Stimulated activated CD4-positive, alpha-beta T cell treated with anti-CD3 and anti-CD28 coated beads, Interleukin-12 subunit alpha, Interleukin-12 subunit beta, amount 100 ng/mL, for 4 hours (primary cell): ENCODE measurements at places on chromosomes 12 and 14.

- DNase-seq: peak; percentile 73
Measured at GRCh38 chr12:48988030-48988649, 10.0 kb downstream of the WNT1 start.

DNA sequence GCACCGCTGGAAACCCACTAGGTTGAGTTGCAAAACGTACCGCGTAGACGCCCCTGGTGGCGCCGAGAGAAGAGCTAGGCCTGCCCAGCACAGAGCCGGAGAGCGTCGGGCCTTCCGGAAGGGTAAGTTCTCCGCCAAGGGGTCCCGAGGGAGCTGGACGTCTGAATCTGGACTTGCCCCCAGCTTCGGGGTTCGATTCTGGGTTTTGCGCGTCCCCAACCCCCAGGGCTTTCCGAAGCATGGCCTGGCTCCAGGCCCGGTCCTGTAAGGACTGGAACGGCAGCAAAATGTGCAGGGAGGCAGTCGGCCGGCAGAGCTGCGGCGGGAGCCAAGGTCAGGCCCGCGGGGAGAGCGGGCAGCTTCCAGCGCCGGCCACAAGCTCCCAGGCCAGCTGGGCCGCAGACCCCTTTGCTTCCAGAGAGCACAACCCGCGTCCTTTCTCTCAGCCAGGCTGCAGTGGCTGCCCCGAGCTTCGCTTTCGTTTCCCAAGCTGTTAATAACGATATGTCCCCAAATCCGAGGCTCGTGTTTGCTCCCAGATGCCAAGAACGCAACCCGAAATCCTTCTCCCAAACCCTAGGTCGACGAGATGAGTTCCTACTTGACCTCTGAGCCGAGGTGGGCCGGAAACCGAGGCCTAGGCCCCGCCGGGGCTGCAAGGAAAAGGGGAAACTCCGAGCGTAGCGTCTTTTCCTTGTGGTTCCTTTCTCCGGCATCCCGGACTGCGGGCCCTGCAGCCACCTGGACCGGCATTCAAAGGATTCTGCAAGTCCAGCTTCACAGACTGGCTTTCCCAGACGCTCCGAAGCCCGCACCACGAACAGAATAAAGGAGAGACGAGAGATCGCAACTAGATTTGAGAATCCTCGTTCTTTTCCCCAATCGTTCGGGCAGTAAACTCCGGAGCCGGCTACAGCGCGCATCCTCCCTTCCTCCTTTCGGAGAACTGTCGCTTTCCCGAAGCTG, 3.2 kb upstream of the TBX5 start:
- no peak for DNase-seq

GRCh38 chr12:127723251-127723650, 543.7 kb upstream of the TMEM132C start:
- DNase-seq: no peak

DNA sequence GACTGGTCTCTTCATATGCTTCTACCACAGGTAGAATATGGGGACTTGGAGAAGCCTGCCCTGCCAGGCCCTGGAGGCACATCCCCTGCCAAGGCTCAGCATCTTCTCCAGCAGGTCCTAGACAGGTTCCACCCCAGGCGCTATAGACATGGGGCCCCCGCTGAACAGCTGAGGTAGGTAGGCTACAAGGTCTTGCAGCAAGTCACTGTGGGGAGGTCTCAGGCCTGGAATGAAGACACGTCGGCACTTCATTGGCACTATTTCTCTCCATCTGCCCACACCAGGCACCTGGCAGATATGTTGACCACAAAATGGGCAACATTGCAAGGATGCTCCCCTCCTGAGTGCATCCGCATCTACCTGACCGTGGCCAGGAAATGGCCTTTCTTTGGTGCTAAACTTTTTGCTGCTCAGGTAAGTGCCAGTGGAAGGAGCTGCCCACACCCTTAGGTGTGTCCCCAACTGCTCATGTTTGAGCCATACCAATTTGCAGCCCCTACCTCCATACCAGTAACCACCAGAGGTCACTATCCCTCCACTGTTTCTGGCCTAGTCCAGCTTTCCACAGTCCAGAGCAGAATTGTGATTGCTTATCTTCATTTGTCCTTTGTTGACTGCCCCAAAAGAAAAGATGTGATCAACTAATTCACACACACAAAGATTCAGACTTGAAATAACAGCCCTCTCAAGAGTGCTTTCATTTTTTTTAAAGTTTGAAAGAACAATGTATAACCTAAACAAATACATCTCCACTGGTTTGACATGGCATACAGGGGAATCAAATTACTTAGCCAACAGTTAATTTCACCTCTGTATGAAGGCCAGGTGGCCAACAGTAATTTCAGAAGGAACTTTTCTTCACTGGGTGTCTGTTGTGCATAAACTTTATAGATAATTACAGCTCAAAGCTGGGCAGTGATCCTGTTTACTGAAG, 16.1 kb downstream of the PIGH start:
- no peak for DNase-seq

GRCh38 chr12:123966596-123966995, 6.0 kb downstream of the CCDC92 start:
- DNase-seq: no peak

DNA sequence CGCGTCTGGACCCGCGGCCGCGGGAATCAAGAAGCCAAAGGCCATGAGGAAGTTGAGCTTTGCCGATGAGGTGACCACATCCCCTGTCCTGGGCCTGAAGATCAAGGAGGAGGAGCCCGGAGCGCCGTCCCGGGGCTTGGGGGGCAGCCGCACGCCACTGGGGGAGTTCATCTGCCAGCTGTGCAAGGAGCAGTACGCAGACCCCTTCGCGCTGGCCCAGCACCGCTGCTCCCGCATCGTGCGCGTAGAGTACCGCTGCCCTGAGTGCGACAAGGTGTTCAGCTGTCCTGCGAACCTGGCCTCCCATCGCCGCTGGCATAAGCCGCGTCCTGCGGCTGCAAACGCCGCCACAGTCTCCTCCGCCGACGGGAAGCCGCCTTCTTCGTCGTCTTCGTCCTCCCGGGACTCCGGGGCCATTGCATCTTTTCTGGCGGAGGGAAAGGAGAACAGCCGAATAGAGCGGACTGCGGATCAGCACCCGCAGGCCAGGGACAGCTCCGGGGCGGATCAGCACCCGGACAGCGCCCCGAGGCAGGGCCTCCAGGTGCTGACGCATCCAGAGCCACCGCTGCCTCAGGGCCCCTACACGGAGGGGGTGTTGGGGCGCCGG, 1.0 kb downstream of the INSM2 start:
- peak; percentile 56 for DNase-seq

DNA sequence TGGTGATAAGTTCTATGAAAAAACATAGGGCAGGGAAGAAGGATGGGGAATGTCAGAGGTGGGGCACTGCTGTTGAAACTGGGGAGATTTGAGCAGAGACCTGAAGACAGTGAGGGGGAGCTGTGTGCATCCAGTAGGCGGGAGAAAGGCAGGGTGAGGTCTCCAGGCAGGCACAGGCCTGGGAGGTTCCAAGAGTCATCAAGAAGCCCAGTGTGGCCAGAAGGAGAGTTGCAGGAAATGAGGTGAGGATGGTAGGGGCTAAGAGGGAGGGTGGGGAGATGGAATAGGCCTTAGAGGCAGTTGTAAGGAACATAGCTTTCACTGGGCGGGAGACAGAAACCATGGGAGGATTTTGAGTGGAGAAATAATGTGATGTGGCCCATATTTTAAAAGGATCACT, 341.8 kb downstream of the GLT1D1 start:
- no peak for DNase-seq

DNA sequence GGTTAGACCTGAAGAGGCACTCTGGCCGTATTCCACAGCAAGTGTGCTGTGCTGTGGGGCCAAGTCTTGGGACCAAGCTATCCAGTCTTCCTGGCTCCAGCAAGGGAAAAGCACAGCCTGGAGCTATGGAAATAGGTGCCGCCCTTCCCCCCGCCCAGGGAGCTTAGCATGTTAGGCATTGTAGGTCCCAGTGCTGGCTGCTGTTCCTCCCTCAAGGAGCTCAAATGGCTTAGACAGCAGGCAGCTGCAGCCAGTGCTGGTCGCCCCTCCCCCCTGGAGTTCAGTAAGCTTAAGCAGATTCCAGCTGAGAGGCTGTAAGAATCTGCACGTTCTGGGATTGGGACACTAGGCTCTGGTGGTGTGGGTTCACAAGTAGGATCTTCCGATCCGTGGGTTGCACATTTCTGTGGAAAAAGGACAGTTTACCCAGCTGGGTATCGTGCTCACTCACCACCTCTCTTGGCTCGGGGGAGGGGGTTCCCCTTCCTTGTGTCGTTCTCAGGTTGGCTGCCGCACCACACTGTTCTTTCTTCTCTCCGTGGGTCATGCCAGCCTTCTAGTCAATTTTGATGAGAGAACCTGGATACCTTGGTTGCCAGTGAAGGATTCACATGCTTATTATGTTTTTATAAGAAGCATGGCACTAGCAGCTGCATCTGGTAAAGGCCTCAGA, 127.3 kb downstream of the CNTN1 start:
- no peak for DNase-seq

DNA sequence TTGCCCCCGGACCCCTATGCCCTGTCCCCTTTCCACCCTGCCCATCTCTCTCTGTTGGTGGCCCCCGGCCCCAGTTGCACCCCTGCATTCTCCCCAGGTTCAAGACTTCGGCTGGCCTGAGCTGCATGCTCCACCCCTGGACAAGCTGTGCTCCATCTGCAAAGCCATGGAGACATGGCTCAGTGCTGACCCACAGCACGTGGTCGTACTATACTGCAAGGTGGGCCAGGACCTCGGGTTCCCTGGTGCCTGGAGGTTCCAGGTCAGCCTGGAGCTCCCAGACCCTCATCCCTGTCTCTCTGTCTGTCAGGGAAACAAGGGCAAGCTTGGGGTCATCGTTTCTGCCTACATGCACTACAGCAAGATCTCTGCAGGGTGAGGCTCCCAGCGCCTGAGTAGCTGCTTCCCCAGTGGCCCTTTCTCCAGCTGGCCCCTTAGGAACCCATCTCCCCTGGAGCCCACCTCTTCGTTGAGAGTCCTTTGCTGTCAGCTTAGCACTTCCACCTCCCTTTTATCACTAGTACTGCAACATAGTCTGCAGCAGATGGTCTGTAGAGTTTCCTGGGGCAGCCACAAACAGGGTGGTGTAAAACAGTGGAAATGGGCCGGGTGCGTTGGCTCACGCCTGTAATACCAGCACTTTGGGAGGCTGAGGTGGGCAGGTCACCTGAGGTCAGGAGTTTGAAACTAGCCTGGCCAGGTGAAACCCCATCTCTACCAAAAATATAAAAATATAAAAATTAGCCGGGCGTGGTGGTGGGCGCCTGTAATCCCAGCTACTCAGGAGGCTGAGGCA, 5.8 kb downstream of the TNS2 start:
- no peak for DNase-seq

- no peak for DNase-seq
Measured at GRCh38 chr14:102738373-102739189, 38.7 kb upstream of the TRAF3 start.

DNA sequence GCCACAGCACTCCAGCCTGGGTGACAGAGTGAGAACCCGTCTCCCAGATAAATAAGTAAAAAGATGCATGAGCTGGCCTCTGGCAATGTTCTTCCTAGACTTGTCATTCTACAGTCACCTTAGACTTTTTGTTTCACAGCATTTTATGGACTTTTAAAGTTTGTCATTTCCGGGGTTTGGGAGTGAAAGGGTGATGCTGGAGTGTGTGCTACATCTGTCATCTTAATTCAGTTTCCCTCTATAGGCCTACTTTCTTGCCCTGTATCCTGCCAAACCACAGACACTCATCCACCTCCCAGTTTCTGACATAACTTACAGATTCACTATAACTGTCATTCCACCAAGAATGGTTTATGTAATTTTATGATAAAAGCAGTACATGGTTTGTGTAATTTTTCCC, 166.7 kb upstream of the PARP11 start:
- no peak for DNase-seq
